CD4-positive, alpha-beta T cell (primary cell): ENCODE measurements at places on chromosomes 6 and 20.

- no peaks in the 10 kb centered on the region for H3K36me3 ChIP-seq
- no peak overlapping the region for H3K27ac ChIP-seq
- DNase-seq: no peak
- no peak overlapping the region for H3K4me3 ChIP-seq
- H3K27me3 ChIP-seq: no peaks in the 10 kb centered on the region
Observed at GRCh38 chr6:98574984-98575383, 259.4 kb upstream of the POU3F2 start.

GRCh38 chr6:159642995-159643394, 50.0 kb downstream of the SOD2 start:
- no peak overlapping the region for H3K27ac ChIP-seq
- H3K4me3 ChIP-seq: no peak overlapping the region
- no peaks in the 10 kb centered on the region for H3K27me3 ChIP-seq
- H3K4me1 ChIP-seq: no peaks in the 10 kb centered on the region

DNA sequence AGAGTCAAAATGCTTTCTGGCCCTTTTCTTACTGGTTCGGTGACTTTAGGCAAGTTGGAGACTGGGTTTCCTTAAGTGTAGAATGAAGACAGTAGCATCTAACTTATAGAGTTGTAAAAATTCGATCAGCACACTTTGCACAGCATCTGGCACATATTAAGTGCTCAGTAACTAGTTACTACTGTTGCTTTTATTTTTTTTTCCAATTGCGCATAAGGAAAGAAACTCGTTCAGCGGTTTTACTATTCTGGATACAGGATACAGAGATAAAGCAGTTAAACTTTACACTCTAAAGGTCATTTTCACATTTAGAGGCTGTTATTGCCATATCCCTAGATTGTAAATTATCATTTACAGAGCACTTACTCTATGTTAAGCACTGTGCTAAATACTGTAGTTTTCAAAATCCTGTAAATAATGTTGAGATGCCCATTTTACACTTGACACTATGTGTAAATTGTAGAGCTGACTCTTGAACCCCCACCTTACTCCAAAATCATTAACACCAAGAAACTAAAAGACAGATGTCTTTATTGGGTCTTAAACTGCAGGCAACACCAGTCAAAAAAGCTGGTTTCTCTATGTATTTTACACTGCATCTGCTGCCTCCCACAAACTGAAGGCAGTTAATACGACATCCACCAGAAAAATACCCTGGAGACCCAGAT, 886 bp downstream of the ROMO1 start:
- peaks cover 23% of the 10 kb centered on the region for H3K4me1 ChIP-seq
- no peak for DNase-seq
- peak overlapping the region; percentile 97 for H3K27ac ChIP-seq
- peaks cover 43% of the 10 kb centered on the region for H3K36me3 ChIP-seq
- H3K27me3 ChIP-seq: no peaks in the 10 kb centered on the region

DNA sequence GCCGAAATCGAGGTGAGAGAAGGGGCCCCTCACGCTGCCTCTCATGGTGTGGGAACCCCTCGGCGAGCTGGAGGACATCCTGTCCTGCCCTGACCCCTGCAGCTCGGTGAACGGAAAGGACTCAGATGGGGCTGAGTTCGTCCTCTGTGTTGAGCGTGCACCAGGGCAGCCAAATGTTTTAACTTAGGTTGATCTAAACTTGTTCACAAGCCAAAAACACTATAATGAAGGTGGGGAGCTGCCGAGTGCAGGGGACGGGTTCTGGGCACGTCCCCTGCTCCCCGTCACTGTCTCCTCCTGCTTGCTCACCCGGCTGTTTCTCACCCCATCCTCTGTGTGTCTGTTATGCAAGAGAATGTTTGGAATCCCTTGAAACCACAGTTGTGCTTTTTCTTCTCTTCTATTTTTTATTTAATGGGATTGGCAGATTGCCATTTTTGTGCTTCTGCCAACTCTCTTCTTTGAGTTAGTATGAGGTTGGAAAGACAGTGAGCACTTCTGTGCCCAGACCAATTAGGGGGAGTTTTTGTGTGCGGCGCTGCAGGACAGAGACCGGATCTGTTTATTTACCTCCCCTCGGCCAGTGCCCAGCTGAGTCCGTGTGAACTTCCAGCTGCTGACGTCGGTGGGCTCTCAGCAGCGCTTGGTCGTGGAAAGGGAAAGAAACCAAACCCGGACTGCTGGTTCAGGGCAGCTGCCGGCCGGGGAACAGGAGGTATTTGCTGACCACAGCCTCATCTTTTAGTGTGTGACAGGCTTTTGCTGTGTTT, 158.1 kb downstream of the DTNBP1 start:
- no peaks in the 10 kb centered on the region for H3K27me3 ChIP-seq
- DNase-seq: no peak
- no peaks in the 10 kb centered on the region for H3K4me1 ChIP-seq
- peaks cover 93% of the 10 kb centered on the region for H3K36me3 ChIP-seq
- H3K4me3 ChIP-seq: no peak overlapping the region

GRCh38 chr20:3101737-3102574, 17.4 kb upstream of the AVP start:
- H3K36me3 ChIP-seq: peaks cover 3% of the 10 kb centered on the region
- no peaks in the 10 kb centered on the region for H3K27me3 ChIP-seq
- DNase-seq: peak; percentile 41
- peaks cover 23% of the 10 kb centered on the region for H3K4me1 ChIP-seq
- no peak overlapping the region for H3K4me3 ChIP-seq
- no peak overlapping the region for H3K27ac ChIP-seq
